Suppressor macrophage treated with lipopolysaccharide for 1 hour (primary cell): ENCODE measurements at places on chromosomes 1 and 21.

DNA sequence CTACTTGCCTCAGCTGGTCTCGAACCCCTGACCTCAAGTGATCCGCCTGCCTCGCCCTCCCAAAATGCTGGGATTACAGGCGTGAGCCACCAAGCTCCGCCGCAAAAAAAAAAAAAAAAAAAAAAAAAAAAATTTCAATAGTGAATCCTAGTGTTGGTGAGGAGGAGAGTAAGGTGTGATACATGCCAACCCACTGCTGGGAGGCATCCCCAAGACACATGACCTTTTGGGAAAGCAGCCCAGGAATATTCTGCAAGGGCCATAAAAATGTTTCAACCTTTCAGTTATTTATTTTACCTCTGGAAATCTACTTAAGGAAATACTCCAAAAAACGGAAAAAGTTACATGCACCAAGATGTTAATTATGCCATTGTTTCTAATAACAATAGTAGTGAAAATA, 69.0 kb downstream of the ITPKB start:
- no peak for DNase-seq

DNA sequence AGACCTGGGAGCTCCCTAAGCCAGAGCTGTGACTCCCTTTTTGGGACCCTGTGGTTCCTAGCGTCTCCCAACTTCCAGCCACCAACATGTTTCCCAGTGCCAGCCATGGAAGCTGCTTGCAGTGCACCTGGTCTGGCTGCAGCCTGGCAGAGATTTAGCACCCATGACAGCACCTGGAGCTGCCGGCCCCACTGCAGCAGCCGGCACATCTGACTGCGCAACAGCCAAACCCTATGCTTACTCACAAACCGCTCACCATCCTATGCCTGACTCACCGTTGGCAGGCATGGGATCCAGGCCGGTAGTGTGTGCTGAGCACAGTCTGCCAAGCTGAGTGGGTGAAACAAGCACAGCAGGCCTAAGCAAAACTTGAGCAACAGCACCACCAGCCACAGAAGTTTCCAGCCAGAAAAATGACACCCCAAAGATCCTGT, 435.9 kb upstream of the PRMT6 start:
- DNase-seq, result no peak

DNA sequence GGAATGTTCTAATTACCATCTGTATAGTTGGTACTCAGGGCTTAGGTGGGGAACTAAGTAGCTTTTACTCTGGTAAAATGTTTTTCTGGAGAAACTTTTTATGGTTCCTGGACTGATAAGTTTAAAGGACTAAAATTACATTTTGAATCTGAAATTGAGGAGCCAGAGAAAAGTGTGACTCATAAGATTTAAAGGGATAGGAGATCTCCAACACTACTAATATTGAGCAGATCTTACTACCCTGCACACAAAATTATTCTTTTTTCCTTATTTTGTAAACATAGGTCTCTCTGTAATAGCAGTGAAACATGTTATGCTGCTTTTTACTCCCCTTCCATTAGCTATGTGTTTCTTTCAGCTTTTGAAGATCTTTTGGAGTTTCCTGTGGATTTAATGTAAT, 32.5 kb downstream of the MTF2 start:
- no peak for DNase-seq

- peak; percentile 58 for DNase-seq
These were observed 5.0 kb downstream of the PCNX2 start for GRCh38 chr1:233290396-233291034.

GRCh38 chr1:92786111-92786901, 1.4 kb upstream of the EVI5 start:
- peak; percentile 58 for DNase-seq

DNA sequence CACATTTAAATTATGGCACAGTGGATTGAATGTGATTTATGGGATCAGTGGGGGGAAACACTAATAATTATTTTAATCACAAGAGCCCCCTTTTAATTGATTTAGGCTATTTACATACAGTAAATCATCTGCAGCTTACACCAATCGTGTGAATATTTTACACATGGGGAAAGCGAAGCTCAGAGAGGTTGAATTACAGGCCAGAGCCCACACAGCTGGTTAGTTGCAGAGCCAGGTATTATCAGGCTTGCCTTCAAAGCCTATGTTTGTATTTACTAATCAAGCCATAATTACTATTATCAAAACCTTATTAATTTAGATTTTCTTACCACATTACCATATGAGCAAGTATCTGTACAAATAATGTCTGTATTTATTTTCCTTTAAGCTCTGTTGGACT, 749 bp downstream of the SDCCAG8 start:
- DNase-seq, result no peak
